ENCODE measurements at places on chromosomes 1 and 21.

- no peak for DNase-seq
Observed at GRCh38 chr1:67830226-67830625, 3.0 kb downstream of the GNG12 start.

- no peak for DNase-seq
Observed at GRCh38 chr1:9759939-9760338, 63.8 kb downstream of the CLSTN1 start.

- DNase-seq = no peak
Observed at GRCh38 chr1:224543453-224543852, 72.7 kb upstream of the CNIH3 start.

- DNase-seq = no peak
Observed at GRCh38 chr1:32798191-32798590, 19.0 kb downstream of the YARS1 start.

GRCh38 chr21:36550761-36551160 is 70.8 kb upstream of the CLDN14 start:
- DNase-seq = no peak

Data from GM18507 (cell line).